CD4-positive, alpha-beta T cell treated with Interleukin-2 at 100 ng/mL for 4 hours (primary cell): ENCODE measurements at places on chromosomes 4 and X.

DNA sequence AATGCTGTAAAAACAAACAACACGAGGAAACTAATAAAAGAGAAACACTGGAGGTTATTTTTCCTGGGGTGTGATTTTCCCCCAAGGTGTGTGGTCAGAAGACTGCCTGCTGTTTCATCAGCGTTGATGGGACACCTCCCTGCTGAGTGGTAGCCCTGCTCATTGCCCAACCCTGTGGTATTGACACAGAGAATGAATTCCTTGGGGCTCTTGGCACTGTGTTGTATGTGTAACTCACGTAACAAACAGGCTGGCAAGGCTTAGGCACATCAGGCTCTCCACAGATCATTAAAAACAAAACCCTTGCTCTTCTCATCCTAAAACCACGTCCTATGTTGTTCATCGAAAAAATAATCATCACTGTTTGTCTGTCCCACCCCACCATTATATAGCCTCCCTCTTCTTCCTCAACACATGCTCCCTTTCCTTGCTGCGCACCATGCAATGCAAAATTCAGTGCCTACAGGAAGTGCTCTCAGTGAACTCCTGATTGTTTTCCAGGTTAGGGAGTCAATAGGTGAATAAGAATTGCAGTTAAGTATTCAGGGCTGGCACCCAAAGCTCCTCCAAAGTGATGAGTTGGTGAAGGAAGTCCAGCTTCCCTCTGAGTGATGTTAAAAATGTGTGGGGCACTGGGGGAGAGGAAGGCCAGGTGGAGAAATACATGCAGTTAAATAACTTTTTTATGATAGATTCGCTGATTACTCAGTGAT, 11.4 kb upstream of the PUDP start:
- DNase-seq = no peak

DNA sequence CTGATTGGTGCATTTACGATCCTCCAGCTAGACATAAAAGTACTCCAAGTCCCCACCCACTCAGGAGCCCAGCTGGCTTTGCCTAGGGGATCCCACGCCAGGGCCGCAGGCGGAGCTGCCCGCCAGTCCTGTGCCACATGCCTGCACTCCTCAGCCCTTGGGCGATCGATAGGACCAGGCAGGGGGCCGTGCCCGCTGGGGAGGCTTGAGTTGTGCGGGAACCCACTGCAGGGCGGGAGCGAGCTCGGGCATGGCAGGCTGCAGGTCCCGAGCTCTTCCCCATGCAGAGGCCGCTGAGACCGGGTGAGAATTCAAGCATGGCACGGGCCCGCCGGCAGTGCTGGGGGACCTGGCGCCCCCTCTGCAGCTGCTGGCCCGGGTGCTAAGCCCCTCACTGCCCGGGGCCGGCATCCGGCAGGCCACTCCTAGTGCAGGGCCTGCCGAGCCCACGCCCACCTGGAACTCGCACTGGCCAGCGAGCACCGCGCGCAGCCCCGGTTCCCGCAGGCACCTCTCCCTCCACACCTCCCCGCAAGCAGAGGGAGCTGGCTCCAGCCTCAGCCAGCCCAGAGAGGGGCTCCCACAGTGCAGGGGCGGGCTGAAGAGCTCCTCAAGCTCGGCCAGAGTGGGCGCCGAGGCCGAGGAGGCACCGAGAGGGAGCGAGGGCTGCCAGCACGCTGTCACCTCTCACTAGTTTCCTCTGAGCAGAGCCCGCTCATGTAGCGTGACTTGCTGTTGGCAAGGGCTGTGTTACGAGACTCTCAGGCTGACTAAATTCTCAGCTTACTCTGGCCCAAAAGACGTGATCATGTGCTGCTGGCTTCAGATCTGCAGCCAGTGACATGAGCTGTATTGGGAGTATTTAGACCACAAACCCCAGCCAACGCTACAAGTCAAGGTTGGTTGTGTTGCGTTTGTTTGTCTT, 87.5 kb downstream of the TRAPPC11 start:
- no peak for DNase-seq

GRCh38 chr4:15068298-15068697, 66.0 kb downstream of the CPEB2 start:
- DNase-seq = no peak

DNA sequence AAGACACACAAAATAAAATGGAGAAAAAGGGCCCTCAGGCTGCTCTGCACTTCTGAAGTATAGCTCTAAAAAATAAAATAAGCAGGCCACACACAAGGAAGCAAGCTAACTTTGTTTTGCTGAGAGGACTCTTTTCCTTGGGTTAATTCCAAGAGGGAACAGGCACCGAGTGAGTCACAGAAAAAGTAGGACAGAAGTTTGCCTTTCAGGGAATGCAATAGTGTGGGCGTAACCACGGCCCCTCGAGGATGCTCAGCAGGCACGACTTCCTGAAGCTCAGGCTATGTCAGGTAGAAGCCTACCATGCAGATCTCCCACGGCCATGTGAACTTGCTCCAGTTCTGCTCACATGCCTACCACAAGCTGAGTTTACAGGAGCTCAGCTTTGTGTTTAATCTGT, 22.1 kb downstream of the PPP1R2C start:
- DNase-seq = no peak

- DNase-seq = no peak
These were observed 13.7 kb upstream of the HTRA3 start for GRCh38 chr4:8255698-8256441.

GRCh38 chr4:167000141-167000852, 234.0 kb downstream of the SPOCK3 start:
- DNase-seq = no peak

- no peak for DNase-seq
These were observed 136.7 kb downstream of the SMIM20 start for GRCh38 chr4:26050671-26051070.

- DNase-seq = peak; percentile 18
These were observed 394 bp downstream of the MED14 start for GRCh38 chrX:40734971-40735324.

GRCh38 chrX:14948691-14949090, 75.5 kb downstream of the MOSPD2 start:
- DNase-seq = no peak

GRCh38 chr4:3410401-3411135, 31.2 kb upstream of the HGFAC start:
- no peak for DNase-seq

DNA sequence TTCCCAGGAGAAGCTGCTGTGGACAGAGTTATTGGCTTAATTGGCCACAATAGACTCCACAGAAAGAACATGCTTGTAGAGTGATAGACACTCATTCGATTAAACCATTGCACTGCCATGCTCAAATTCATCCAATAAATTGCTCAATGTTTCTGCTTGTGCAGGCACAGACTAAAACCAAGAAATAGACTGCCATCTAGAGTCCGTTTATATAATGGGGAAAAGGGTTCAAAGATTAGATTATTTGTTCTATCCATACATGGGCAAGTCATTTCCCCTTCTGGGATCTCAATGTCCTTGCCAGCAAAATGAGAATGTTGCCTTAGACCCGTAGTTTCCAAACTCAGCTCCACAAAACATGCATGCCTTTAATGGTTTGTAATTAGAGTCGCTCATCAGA, 8.7 kb downstream of the SMIM10 start:
- peak; percentile 15 for DNase-seq

- no peak for DNase-seq
These were observed 13.9 kb downstream of the CCNG2 start for GRCh38 chr4:77170926-77171325.

DNA sequence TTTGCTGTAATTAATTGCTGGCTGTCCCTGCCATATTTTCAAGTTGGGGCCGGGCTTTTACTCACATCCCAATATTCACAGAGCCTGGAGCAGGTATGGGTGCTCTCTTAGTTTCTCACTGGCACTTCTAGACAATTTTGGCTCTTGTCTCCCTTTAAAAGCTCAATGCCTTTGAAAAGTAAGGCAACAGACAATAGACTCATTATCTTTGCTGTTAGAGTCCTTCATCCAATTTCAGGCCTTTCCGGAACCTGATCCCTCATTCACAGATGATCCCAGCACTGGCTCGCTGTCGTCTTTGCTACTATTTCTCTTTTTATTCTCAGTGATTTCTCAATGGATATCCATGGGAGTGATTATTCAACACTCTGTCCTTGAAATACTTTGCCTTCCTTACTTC, 6.7 kb downstream of the ARSJ start:
- DNase-seq = no peak

DNA sequence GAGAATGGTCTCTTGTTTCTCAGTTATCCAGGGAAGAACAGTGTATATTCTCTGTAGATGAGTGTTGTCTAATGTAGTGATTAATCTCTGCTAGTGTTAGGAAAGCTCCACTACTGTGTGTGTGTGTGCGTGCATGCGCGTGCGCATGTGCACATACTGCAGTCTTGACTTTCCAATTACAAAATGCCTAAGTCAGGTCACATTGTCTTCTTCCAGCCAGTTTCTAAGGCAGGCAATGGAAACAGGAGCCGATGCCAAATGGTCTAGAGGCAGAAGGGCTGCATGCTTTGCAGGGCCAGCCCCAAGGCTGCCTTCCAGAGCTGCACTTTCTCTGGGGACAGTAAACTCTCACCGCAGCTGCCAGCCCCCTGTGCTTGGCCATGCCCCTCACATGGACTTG, 30.5 kb upstream of the NAP1L5 start:
- no peak for DNase-seq

DNA sequence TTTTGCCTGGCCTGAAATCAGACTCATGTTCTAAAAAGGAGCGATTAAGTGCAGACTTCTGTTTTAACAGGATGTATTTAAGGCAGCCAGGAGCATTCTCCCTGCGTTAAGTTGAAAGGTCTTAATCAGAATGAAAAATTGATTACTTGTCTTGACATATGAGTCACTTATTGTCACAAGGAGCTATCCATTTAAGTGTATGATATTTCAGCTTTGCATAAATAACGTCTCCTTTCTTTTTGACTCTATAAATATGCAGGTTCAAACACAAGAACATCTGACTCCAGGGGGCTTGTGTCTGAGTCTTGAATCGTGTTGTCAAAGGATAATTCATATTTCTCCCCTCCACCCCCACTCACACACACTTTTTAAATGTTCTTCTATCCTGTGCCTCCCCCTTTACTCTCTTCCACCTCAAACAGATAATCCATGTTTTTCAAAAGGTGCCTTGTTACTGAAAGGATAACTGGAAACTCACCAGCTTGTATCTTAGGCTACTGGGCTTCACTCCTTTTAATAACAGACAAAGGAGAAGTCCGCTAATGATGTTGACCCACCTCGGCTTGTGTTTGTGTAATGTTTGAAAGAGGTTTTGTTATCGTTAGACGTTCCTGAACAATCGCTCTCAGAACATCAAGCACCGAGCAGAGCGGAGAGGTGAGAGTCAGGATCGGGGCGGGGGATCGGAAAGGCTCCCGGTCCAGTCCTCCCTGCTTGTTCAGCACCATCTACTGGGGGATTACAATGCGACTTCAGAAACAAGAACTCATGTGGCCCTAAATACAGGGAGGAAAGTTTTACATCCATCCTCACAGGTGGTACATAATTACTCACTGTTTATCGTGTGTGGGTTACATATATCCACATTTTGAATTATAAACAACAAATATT, 107.5 kb upstream of the RPL34 start:
- DNase-seq = peak; percentile 32

- no peak for DNase-seq
These were observed 31.7 kb upstream of the METAP1 start for GRCh38 chr4:98963538-98964433.

- no peak for DNase-seq
These were observed 177.9 kb downstream of the TSPAN5 start for GRCh38 chr4:98480535-98480934.

DNA sequence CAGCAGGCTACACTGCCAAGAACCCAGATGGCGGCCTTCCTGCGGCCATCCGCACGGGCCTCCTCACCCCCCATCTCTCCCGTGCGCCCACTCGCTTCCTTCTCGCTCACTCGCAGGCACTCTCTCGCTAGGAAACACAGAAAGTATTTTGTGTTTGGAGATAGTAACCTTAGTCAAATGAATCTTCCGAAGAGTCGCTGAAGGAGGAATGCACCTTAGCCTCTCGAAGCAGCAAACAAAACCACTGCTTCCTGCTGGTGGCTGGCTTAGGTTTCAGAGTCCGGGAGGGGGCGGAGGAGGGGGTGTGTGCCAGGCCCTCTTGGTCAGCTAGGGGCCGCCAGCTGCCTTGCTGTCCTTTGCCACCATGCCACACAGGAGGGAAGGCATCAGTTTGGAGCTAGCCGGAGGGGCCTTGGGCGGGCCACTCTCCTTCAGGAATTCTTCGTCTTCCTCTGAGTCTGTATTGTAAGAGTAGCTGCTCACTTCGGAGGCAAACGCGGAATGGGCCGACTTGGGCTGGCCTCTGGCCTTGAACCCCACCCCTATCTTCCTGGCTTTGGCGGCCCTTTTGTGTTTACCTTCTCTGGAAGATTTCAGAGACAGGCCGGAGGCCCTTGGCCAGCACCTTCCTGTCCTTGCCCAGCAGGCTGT, 73.2 kb upstream of the UCP1 start:
- no peak for DNase-seq
